ENCODE measurements at places on chromosomes 3 and 15.

DNA sequence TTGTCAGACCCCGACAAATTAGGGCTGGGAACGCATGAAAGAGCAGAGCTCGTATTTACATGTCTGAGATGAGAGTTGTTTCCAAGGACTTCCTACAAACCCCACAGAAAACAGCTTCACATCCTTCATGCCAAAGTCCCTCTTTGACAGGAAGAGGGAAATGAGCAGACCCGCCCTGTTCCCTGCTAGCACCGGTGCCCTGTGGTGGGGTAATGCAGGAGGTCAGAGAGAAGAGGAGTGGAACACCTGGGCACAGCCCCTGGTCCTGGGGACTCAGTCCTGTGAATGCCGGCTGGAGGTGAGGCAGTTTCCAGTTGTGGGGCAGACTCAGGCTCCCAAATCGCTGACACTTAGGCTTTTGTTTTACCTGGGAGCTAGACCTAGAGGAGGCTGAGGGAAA lies 4.0 kb downstream of the PLA2G4D start:
- no peak for DNase-seq

GRCh38 chr15:68027388-68027787 lies 26.7 kb upstream of the PIAS1 start:
- no peak for DNase-seq

- DNase-seq: no peak
Measured at GRCh38 chr3:76998555-76998954, 41.3 kb upstream of the ROBO2 start.

GRCh38 chr15:64891561-64891960 lies 20.1 kb upstream of the ANKDD1A start:
- DNase-seq: no peak

- no peak for DNase-seq
Measured at GRCh38 chr3:56874269-56874668, 72.5 kb upstream of the ARHGEF3 start.

- DNase-seq: no peak
Measured at GRCh38 chr15:53034767-53035245, 244.7 kb upstream of the ONECUT1 start.

- DNase-seq: peak; percentile 15
Measured at GRCh38 chr15:66503780-66504562, 684 bp downstream of the RPL4 start.

DNA sequence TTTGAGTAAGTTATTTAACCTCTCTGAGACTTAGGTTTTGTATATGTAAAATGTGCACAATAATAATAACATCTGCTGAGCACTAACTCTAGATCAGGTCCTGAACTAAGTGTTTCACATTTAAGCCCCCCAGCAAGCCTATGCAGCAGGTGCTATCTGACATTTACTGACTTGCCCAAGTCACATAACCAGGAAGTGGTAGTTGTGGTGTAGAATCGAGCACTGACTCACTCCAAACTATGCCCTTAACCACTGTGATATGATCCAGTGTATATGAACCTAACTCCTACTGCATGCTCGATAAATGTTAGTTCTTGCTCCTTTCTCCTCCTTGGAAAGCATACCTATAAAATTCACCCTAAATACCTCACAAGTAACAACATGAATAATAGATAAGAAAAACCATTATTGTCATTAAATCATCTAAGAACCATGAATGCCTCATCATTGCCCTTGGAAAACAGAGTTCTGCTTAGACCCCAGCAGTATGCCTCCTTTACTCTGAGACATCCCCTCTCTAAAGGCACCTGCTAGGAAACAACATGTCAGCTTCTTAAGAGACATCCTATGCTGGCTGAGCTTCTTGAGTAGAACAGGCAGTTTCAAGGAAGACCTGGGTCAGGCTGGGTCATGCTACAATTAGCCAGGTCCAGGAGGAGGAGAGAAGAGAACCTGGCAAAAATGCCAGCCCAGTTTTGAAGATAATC lies 3.0 kb upstream of the SHC4 start:
- peak; percentile 65 for DNase-seq

DNA sequence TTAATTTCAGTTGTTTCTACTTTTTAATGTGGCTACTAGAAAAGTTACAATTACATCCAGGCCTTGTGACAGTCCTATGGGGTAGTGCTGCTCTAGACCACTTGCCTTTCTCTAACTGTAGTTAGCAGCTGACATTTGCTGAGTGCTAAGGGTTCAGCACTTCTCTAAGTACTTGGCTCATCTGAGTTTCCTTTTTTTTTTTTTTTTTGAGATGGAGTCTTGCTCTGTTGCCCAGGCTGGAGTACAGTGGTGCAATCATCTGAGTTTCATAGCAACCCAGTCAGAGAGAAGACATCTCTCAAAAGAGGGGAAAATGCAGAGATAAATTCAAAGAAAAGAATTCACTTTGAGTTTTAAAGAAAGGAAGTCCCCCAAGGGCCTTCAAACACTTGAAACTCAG lies 130.8 kb downstream of the MYLK start:
- DNase-seq: no peak

GRCh38 chr15:63134245-63134985 lies 12.8 kb downstream of the LACTB start:
- no peak for DNase-seq

GRCh38 chr3:192826214-192827006 lies 91.2 kb downstream of the MB21D2 start:
- no peak for DNase-seq

- DNase-seq: peak; percentile 72
Measured at GRCh38 chr15:80991421-80991820, 1.8 kb upstream of the MESD start.
